NCI-H1417 treated with DMSO at 0.1 percent for 48 hours (cell line): ENCODE measurements at places on chromosomes 5 and 9.

DNA sequence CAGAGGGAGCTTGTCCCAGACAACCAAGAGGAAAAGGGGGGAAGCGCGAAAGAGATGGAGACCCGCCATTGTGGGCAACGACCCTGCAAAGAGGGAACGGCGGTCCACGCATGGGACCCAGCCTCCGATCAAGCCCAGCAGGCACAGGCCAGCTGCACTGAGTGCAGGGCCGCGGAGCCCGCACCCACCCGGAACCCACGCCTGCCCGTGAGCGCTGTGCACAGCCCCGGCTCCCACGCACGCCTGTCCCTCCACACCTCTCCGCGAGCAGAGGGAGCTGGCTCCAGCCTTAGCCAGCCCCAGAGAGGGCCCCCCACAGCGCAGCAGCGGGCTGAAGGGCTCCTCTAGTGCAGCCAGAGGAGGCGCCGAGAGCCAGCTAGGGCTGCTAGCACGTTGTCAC is 416.5 kb downstream of the DMRTA1 start:
- no peak for DNase-seq

GRCh38 chr9:94979904-94980507 is 253.5 kb downstream of the AOPEP start:
- DNase-seq = no peak

GRCh38 chr5:159310511-159310910 is 19.8 kb downstream of the IL12B start:
- no peak for DNase-seq

GRCh38 chr5:36614657-36615308 is 8.4 kb downstream of the SLC1A3 start:
- DNase-seq = no peak

DNA sequence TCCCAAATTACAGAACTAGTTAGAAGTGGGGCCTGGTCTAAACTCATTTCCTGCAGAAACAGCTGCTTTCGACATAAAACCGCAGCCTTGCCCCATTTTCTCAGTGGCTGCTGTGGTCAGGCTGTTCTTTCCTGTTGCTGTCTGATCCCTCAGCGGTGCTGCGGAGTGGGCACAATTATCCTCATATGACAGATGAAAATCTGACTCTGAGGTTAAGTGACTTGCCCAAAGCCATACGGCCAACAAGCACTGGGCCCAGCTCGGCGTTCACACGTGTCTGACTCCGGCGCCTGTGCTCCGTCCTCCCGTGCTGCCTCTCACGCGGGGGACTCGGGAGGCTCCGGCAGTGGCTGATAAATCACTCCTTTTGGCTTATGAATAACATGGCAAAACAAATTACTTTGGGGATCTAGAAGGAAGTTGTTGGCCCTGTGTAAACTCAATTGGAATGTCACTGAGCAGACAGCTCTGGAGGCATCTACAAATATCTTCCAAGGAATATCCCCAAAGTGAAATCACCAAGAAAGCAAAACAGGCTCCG is 142.6 kb upstream of the LMX1B start:
- no peak for DNase-seq

DNA sequence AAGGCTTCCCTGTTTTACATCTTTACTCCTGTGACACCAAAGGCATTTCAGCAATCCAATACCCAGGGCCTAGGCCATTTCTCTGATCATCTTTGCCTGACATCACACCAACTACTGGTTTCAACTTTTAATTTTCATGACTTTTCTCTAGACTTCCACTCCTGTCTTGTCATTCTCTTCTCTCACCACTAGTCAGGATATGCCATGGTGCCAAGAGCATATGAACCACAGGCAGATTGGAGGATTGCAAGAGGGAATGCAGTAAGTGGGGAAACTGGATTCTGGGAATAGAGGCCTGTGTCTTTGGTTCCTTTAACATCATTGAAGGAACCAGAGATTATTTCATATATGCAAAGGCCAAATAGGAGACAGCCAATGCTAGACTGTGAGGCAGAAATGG is 69.3 kb downstream of the ANKRD31 start:
- no peak for DNase-seq

- DNase-seq = no peak
Measured at GRCh38 chr5:124812771-124813358, 66.4 kb upstream of the ZNF608 start.

DNA sequence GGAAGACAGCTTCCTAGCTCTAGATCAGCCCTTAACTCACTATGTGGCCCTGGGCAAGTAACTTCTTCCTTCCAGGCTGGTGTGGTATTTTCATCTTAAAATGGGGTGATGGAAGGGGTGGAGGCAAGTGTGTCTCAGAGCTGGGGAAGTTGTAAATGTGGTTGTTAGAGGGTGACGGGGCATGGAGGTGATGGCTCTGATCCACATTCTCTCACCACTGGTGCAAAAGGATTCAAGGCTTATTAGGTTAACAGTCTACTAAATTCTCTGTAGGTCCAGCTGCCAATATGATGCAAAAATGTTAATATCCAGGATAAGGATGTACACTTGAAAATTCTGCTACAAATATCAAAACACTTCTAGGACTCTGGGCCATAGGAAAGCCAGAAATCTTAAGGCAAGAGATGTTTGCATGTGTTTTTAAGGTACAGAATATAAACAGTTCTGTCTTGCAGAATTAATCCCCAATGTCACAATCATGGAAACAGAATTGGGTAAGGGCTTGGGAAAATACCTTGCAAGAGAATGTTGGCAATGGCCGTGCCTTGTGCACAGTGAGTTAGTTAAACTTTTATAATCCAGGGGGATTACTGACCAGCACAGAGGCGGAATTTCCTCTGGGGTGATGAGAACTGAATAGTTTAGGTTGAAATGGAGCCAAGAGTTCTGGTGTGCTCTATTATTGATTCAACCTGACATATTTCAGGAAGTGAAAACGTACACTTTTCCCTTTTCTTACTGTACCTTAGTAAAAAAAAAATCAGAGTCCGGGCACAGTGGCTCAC is 19.8 kb downstream of the TNFSF15 start:
- no peak for DNase-seq

DNA sequence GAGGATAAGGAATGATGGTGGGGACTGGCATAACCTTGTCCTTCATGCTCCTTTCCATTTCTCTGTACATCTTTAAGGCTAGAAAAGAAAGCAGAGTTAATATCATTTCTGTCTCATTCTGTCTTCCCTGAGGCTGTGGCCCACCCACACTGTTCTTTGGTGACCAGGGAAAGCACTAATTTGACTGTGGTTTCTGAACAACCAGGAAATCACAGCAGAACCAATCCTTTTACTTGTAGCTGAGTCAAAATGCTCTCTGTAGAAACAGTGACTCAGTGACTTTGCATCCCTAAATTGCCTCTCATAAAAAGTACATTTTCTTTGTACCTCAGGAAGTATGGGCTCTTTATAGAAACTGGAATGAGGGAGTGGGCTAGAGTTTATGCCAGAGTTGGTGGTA is 28.1 kb downstream of the IL33 start:
- DNase-seq = no peak

- DNase-seq = no peak
Measured at GRCh38 chr9:21413624-21414023, 4.7 kb downstream of the IFNA8 start.

- no peak for DNase-seq
Measured at GRCh38 chr5:81425569-81425968, 31.6 kb upstream of the ACOT12 start.

- peak; percentile 40 for DNase-seq
Measured at GRCh38 chr5:100676817-100677631, 141.8 kb downstream of the FAM174A start.

- no peak for DNase-seq
Measured at GRCh38 chr9:124174433-124174832, 83.3 kb upstream of the NEK6 start.

GRCh38 chr9:107176436-107177151 is 106.5 kb upstream of the RAD23B start:
- no peak for DNase-seq

DNA sequence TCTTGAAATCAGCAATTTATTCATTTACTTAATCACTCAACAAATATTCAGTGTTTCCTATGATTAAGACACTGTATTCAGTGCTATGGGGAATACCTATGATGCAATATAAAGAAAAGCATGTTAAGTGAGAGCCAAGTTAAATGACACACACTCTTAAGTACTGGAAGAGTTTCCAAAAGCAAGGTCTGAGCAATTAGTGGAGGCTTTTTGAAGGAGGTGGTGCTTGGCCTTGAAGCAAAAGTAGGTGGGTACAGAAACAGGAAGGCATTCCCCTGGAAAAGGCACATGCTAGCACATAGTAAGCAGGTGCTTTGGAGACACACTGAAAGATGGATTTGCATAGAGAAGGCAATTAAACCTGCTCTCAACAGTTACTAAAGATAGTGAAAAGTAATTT is 4.0 kb downstream of the TSLP start:
- DNase-seq = no peak

GRCh38 chr5:61817472-61818326 is 485.6 kb downstream of the ZSWIM6 start:
- no peak for DNase-seq

- DNase-seq = no peak
Measured at GRCh38 chr9:35557320-35557719, 47.7 kb upstream of the TESK1 start.

DNA sequence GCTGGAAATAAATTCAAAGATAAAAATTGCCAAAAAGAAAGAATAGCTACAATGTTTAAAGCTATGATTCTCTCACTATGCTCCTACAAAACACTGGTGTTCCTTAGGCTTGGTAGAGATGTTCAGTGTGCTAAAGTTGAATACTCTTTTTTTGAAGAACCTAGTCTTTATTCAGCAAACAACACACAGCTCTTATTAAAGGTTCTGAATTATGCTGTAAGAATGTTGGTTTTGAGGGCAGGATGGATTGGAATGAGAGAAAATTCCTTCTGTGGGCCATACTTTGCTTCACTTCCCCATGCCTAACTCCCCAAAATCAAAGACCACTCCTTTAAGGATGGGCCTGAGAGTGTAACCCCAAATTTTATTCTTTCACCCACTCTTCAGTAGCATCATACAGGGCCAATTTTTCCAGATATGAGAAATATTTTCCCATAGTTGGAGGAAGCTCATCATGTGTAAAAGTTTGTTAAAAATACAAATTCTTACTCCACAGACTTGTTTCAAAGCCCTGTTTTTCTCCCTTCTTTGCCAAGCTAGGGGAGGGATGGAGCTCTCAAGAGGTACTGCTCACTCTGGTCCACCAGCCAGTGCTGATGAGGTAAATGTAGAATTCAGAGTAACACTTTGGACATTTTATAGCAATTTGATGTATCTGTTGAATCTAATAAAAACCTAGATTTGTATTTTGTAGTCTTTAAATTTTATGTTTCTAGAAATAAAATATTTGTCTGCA is 99.3 kb downstream of the GDNF start:
- no peak for DNase-seq

DNA sequence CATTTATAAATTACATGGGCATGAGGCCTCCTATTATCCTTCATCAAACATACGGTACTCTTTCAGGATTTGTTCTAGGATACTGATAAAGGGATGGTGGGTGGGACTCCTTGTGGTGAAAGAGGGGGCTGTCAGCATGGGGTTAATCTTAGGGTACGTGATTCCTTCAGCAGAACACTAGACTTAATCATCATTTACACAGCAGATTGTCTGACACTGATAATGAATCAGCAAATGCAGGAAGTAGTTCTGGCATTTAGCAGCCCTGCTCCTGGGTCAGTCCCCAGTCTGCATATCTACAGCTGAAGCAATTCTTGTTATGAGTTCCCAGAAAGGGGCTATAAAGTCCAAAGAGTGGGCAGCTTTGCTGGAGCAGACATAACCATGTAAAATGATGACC is 384.6 kb downstream of the SPOCK1 start:
- DNase-seq = no peak

DNA sequence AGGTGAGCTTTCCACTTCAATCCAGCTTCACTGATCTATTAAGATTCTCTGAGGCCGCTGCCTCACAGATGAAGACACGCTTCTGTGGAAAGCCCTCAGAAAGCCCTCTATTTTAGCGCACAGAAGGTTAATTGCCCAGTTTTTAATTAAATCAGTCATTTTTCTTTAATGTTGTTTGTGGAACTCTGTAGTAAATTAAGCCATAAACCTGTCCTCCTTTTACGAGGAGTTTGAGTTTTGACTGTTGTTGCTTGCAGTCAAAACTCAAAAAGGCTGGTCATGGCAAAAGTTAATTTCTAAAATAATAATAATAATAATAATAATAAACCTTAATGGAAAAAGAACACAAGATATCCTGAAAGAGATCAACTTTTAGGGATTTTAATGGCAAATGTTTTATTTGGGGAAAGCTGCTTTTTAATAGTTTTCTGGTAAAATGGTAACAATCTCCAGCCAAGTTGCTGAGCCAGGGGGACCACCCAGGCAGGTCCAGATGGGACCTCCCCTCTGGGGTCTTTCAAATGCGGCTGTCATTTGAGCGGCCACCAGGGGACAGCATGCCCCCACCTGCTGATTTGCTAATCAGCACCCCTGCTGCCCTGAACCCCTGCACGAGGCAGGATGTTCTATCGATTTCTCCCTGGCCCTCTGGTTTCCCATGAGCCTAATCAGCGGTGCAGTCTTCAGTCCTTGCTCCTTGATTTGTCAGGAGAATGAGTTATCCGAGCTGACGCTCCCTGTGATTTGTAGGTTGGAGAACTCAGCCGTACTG is 247.2 kb downstream of the FSTL4 start:
- no peak for DNase-seq

GRCh38 chr9:92877531-92878430 is at the start of gene ZNF484:
ZNF484 (minus strand) TSS chr9:92878038; CDS start chr9:92875029, 3,009 bp downstream.
- peak; percentile 93 for DNase-seq

DNA sequence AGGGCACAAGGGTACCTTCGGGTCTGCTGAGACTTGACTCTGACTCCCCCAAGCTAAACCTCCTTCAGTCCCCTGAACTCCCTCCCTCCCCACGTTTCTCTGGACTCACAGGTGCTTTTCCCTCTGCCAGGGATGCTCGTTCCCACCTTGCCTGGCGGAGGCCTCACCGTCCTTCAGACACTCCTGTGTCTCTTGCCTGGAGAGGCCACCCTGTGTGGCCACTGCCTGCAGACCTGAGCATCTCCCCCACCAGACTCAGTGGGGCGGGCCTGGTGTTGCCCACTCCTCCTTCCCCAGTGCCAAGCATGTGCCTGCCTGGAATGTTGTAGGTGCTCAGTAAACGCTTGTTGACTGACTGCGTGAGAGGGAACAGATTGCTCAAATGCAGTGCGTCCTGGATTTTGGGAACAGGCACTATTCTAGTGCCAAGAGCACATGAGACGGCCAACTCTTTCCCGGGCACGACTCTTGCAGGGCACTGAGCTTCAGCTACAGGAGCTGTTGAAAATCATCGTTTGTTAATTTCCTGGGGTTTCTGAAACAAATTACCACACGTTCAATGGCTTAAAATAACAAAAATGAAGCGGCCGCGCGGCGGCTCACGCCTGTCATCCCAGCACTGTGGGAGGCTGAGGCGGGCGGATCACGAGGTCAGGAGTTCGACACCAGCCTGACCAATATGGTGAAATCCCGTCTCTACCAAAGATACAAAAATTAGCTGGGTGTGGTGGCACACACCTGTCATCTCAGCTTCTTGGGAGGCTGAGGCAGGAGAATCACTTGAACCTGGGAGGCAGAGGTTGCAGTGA is 71.0 kb upstream of the BARHL1 start:
- no peak for DNase-seq

GRCh38 chr5:96835791-96836191 is 28.0 kb upstream of the ERAP1 start:
- DNase-seq = no peak
